ENCODE measurements at places on chromosomes 4 and X.

- DNase-seq: no peak
Observed at GRCh38 chrX:114952696-114953095, 64.7 kb downstream of the IL13RA2 start.

DNA sequence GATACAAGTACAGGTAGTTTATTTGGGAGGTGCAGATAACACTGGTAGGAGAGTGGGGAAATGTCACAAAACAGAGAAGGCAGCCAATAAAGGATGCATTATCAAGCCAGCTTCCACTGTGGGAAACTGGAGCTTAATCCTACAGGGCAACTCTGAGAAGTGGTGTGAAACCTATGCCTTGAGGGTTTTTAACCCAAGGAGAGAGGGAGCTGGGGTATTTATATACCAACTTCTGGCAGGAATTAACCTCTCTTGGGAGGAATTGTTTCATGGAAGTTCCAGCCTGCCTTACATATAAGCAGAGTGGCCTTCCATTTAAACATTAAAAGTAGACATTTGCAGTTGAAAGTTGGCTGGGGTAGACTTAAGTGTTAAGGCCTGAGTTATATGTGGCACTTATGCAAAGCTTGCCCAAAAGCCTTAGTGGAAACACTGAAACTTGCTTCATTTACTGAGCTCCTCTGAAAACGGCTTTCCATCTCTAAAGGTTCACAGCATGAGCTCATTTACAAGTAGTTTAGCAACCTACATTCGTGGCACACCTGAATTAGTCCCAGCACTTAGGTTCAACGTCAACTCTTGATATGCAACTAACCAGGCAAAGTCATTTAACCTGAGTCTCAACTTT, 19.2 kb downstream of the MAGEB17 start:
- no peak for DNase-seq

DNA sequence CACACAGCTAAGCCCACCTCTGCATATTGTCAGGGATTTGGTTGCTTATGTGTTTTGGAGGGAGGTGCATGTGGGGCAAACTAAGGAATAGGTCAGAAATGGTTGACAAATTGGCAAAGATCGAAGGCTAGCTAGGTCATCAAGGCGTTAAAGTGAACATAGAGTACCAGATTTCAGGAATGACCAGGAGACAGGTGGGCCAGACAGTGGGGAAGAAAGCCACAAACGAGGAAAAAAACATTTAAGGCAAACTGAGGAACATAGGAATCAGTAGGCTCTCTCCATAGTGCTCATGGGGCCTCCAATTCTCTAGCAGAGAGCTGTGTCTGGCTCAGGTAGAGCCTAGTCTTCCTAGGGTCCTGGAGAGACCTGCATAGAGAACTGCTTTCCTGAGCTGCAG, 57.4 kb downstream of the CNGA2 start:
- no peak for DNase-seq

DNA sequence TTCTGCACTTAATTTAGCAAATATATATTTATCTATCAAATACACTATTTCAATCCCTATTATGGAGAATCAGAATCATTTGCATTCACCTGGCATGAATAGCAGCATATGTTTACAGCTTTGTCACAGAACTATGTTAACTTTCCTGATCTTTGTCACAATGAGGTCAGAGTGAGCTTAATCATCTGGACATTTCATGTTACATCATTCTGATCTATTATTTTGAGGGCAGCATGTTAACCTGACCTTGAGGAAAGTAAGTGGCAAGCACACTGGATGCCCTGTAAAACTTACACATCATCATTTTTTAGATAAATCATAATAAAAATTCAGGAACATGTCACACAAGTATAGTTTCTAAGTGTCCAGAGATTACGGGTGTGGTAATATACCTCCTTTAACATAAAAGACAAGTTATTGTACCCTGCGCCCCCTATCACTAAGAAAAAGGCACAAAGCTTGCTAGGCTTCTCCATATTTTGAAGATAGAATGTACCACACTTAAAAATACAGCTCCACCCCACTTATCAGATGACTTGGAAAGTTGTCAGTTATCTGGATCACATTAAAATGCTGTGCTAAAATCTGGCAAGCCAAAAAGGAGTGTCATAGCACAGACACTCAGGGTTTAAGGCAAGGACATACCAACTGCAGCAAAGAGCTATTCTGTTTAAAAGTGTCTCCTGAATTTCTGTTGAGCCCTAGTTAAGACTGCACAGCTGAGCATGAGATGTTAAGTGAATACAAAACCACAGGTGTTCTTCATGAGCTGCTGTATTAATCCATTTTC, 182.7 kb upstream of the FAT4 start:
- no peak for DNase-seq

DNA sequence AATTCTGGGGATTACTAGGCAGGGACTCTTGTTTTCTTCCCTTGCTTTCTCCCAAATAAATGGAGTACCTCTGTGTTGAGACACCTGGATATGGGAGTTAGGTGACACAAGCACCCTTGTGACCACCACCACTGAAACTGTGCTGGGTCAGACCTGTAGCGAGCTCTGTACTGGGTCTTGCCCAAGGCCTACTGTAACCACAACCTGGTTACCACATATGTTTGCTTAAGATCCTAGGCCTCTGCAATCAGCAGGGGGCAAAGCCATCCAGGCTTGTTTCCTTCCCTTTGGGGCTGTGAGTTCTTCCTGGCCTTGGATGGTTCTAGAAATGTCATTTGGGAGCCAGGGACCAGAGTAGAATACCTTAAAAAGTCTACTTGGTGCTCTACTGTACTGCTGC, 49.4 kb downstream of the LPAR4 start:
- DNase-seq: no peak

DNA sequence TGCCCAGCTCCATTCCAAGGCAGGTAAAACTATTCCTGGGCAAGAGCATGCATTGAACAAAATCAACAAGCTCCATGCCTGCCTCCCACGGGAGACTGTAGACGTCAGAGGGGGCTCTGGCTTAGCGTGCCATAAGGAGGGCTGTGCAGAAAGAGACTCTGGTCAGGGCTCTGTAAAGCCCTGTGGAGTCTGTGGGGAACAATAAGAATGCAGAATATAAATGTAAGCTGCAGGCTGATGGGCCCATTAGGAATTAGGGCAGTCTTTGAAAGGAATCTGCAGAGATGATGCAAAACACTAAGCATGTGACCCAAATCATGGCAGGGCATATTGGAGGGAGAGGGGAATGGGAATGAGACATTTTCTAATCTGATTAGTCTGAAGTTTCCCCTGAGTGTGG, 170.3 kb downstream of the EFHC2 start:
- DNase-seq: no peak

- no peak for DNase-seq
Observed at GRCh38 chr4:151266497-151266896, 10.5 kb upstream of the PRSS48 start.

DNA sequence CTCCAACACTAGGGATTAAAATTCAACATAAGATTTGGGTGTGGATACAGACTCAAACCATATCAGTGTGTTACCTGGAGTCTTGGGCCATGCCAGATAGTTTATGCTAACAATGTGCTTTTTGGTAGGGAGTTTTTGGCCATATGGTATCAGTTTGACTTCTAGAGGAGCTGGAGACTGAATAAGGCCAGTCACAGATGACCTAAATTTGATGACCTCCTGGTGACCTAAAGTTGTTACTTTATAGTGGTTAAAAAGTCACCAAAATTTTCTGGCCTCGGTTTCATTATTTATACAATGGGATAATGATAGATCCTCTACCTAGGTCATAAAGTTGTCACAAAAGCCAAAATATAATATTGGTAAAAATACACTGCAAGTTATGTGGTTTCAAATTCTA, 877.1 kb downstream of the RAPGEF2 start:
- no peak for DNase-seq

DNA sequence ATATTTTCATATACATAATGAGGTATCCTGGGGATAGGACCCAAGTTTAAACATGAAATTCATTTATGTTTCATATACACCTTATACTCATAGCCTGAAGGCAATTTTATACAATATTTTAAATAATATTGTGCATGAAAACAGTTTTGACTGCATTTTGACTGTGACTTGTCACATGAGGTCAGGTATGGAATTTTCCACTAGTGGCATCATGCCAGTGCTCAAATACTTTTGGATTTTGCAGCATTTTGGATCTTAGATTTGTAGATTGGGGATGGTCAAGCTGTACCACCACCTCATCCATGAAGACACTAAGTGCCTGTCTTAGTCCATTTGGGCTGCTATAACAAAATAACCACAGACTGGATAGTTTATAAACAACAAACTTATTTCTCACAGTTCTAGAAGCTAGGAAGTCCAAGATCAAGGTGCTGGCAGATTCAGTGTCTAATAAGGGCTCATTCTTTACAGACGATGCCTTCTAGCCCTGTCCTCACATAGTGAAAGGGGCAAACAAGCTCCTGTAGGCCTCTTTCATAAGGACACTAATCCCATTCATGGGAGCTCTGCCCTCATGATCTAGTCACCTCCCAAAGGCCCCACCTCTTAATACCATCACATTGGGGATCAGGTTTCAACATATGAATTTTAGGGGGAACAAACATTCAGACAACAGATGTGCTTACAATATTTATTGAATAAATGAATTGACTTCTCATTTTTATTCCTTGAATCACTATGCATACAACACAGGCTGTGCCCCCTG, 9.4 kb downstream of the NUDT6 start:
- DNase-seq: no peak

DNA sequence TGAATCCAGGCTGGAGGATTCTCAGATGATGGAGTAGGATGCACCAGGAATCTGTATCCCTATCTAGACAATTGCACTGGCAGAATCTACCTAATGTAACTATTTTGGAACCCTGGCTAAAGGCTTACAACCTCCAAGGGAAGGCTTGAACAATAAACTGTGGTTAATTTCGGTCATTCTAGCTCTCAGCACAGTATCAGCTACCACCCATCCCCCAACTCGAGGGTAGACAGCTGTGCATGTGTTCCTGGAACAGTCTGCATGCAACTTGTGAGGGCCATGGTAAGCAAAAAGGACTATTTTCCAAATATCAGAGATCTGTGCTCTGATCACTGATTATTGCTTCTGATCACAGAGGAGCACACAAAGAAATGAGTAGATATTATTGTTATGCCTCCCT, 34.0 kb downstream of the ELF2 start:
- no peak for DNase-seq

GRCh38 chr4:89114100-89114499, 2.8 kb downstream of the TIGD2 start:
- DNase-seq: no peak

- no peak for DNase-seq
Observed at GRCh38 chrX:12843668-12844279, 23.1 kb upstream of the TLR7 start.

- no peak for DNase-seq
Observed at GRCh38 chr4:146165840-146166239, 9.7 kb upstream of the LSM6 start.
